ENCODE measurements at places on chromosomes 3 and 15.
A peak's percentile ranks its signal among the peaks of the same experiment; 100 is the strongest.

GRCh38 chr3:81838457-81838856 lies 77.0 kb upstream of the GBE1 start:
- no peak for DNase-seq

DNA sequence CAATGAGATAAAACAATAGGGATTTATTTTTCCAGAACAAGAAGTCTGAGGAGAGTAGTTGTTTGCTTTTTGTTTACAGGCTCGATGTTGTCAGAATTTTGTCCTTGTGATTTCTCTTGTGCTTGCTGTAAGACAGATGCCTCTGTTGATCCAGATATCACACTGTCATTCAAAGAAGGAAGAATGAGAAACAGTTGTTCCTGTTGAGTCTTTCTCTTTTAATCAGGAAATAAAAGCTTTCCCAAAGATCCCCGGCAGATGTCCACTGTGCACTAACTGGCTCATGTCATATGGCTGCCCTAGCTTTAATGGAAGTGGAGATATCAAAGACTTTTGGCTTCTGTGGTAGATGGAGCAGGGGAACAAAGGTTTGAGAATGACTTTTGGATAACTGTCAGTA lies 6.8 kb downstream of the SERPINI1 start:
- no peak for DNase-seq

DNA sequence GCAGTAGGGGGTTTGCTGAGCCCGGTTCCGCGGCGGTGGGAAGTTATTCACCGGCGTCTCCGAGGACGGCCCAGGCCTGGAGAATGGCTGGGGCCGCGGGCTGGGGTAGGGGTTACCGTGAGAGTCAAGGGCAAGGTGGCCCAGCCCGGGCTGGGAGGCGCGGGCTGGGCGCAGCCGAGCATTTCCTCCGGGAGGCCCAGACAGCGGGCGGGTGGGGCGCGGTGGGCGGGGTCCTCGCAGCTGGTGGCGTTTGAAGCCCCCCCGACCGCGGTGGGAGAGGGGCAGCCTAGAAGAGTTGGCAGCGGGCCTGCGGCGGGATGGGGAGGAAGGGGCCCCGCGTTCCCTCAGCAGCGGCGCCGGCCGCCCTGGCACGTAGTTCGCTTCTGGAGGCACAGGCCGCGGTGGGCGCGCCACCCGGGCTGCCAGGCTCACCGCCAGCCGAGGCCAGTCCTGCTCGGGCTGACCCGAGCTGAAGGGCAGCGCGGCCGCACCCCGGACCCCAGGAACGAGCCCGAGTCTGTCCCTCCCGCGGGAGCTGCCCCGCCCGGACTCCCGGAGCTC lies 960 bp upstream of the KLF13 start:
- peak; percentile 79 for DNase-seq

DNA sequence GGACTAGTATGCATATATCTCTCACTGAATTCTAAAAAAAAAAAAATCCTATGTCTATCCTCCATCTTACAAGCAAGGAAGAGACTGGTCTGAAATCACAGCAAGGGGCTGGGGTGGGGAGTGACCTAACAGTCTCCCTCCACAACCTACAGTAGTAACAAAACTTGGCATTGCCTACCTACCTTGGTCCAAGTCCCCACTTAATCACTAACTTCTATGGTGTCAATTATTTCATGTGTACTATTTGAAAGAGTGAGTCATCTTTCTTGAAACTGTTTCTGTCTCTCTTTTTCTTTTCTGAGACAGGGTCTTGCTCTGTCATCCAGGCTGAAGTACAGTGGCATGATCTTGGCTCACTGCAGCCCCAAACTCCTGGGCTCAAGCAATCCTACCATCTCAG lies 36.8 kb downstream of the CHAC1 start:
- no peak for DNase-seq

- DNase-seq: peak; percentile 22
These were observed 21.9 kb downstream of the FEM1B start for GRCh38 chr15:68299436-68299835.

DNA sequence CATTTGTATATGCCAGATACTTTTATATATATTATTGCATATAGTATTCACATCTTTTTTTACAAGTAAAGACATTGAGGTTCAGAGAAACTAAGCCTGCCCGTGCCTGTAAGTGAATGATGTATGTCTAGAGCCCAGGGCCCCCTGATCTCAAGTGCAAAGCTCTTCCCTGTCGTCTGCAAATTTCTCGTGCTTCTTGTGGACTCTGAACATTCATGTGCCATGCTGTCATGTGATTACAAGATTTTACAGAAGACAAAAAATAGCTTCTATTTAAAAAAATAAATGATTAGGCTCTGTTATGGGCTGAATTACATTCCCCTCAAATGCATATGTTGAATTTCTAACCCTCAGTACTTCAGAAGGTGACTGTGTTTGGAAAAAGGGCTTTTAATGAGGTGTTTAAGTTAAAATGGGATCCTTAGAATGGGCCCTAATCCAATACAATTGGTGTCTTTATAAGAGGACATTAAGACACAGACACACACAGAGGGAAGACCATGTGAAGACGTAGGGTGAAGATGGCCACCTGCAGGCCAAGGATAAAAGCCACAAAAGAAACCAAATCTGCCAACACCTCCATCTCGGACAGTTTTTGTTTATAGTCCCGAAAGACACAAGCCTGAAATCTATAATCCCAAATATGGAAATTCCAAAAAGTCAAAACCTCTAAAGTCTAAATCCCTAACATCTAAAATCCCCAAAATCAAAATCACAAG lies 3.9 kb upstream of the MASP1 start:
- no peak for DNase-seq

- no peak for DNase-seq
These were observed 175.2 kb downstream of the TP63 start for GRCh38 chr3:189806171-189806951.

- no peak for DNase-seq
These were observed 215.1 kb downstream of the ITPR1 start for GRCh38 chr3:4708230-4708629.

DNA sequence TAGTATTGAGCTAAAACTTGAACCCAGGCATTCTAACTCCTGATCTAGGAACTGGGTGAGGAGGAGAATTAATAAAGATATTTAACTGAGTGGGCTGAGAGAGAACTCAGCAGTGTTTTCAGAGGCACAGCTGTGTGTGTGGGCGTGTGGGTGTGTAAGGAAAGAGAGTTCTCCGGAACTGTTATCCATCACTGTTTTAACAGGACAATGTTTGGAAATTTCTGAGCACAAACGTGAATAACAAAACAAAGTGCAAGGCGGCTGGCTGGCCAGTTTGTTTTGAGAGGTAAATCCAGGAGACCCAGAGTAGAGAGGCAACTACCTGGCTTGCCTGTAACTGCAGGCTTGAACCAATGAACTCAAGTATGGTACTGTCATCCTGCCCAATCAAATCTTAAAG lies 5.0 kb upstream of the PTPN9 start:
- no peak for DNase-seq

DNA sequence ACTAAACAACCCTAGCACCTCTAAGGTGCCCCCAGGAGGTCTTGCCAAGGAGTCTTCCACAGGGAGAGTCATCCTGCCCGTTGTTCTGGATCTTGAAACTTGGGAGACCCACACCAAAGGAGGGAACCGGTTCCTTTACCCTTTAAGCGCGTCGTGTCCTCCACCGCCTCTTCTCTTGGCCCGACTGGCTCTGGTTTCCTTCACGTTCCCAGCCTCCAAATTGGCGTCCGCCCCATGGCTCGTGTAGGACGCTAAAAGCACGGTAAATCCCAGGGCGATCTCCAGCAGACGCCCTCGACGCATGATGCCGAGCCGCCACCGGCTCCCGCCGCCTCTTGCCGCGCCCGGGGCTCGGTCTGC lies 1.1 kb downstream of the FBN1 start:
- DNase-seq: no peak

GRCh38 chr3:124769462-124769861 lies 39.2 kb downstream of the UMPS start:
- DNase-seq: no peak

GRCh38 chr15:62999923-63000561 lies 42.5 kb upstream of the TPM1 start:
- DNase-seq: no peak

DNA sequence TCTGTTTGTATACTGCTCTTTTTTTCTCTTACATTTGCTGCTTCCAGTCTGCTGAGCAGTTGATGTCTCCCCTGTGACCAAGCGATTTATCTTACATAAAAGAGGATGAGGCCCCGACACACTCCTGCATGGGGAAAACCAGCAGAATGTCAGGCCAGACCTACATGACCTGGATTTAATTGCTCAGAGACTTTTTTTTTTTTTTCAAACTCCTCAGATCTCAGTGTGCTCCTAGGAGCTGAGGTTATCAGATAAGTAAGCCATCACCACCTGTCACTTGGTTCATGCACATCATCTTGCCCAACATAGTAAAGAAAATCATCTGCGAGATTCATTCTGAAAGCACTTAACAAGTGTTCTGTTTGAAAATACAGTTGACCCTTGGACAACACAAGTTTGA lies 163.1 kb downstream of the PLCL2 start:
- DNase-seq: no peak

- DNase-seq: no peak
These were observed 92.1 kb downstream of the SLC49A4 start for GRCh38 chr3:122886946-122887345.

DNA sequence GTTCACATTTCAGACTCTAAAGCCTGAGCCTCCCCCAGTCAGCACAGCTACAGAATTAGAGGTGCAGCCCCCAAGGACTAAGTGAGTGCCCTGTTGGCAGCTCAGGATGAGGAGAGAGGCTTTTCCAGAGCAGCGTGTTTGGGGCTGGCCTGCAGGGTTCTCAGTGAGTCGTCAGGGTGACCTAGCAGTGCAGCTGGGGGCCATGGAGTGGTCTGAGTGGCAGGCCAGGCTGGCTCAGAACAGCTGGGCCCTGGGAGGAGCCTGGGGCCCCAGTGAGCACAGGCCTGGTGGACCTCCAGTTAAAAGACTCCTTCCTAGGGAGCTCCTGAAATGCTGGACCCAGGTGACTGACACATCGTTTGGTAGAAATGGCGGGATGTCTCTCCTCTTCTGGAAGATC lies 108.3 kb downstream of the SLC49A4 start:
- DNase-seq: no peak

DNA sequence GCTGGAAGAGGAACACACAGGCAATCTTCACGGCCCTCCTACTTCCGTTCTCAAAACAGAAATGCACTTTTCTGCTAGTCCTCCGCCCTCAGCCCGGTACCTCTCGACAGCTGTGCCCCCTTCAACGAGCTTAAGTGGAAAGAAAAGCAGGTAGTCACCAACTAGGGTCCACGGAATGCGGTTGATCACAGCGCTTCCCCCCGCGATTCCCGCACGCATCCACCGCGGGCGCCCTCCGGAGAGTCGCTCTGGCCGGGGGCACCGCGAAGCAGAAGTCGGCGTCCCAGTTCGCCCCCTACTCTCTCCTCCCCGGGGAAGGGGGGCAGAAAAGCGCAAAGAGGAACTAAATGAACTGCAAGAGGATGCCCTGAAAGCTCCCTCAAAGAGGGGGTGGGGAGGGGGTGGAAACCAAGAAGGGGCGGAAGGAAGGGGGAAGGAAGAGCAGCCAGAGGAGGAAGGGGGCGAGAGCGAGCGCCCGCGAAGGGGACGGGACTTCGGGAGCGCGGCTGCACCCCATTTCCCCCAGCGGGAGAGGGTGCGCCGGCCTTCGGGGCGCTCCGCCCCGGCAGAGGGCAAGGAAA lies 738 bp downstream of the ACAP2 start:
- DNase-seq: peak; percentile 39

DNA sequence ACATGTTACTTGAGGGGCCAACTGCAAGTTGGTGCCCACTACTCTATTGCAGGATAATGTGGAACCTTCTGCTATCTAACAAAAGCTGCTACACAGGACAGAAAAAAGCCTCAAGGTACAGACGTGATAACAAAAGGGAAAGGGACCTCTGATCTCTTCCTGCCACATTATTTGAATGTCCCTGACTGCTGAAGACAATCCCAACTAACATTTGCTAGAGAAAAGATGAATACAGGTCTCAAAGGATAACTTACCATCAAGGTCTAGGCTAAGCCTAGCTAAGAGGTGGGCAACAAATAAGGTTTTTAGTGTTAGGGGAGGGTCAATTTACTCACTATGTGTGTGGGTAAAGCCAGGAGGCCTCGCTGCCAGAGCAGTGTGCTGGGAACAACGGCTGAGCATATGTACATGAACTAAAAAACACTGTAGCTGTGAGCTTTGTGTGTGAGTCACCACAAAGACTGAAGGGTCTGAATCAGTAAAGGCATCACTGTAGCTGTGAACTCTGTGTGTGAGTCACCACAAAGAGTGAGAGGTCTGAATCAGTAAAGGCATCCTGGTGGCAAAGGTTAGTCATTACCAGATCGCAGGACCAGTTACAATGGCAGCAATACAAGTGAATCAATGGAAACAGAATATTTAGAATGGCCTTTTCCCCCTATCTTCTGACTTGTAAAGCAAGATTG lies 111.7 kb downstream of the LMLN start:
- peak; percentile 32 for DNase-seq

DNA sequence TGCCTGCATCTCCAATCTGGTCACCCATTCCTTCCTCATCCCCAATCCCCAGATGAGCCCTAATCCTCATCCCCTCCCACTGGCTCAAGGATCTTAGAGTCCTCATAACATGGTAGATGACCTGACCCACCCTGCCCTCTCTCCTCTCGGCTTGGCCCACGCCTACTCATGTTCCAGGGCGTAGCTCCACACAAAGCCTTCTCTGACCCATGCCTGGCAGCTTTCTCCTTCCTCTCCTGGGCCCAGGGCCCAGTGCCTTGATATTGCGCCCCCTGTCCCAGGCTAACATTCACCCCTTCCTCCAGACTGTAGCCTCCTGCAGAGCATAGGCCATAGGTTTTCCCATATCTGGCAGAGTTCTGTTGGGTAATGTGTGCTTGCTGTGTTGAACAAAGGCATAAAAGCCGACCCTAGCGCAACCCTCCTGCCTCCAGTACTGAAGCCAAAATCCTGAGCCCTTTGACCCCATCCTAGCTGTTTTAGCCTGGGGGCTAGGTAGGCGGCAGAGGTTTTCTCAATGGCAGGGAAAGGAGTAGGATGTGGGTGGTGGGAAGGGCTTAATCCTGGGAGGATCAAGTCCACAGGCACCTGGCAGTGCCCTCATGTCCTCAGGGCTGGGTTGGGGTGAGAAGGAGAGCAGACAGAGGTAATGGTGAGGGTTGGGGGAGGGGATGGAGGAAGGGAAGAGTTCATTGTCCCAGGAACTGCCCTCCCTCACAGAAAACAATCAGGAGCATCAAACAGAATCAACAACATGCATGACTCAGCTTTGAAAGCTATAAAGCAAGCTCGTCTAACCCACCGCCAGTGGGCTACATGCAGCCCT lies 35.5 kb downstream of the MESD start:
- DNase-seq: no peak

DNA sequence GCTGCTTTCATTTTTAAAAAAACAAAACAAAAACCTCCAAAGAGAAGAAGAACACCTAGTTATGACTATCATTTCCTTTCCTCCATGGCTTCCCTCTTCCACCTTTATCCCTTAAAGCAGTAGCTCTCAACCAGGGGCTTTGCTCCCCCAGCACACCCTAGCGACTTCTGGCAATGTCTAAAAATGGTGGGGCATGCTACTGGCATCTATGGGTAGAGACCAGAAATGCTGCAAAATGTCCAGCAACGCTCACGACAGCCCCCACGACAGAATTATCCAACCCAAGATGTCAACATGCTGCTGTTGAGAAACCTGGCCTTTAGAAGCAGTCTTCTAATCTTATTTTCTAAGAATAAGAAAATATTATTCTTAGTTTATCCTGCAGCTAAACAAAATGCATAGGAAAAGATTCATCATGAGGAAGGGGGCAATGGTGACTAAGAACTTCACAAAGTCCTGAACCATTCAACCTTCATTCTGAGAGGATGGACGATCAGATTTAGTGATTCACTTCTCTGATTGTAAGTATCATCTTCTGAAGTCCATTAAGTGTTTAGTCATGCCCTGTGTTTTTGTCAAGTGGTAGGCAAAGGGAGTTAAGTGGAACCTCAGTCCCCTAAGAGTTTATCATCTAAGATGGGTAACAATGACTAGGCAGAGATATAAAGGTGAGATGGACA lies 81.7 kb downstream of the CCNL1 start:
- DNase-seq: no peak

All from CD8-positive, alpha-beta T cell (primary cell).